ENCODE measurements at places on chromosomes 2 and 18. TPM values are rescaled to one million over a fixed set of nuclear protein-coding genes. Genes with fewer than 3 reads are reported as not detected.

Gene LYPD1
- total RNA-seq: not detected

Gene POTEJ
- 1.8 TPM for total RNA-seq

Gene TUBA3E
- total RNA-seq: 2.8 TPM

Gene MCFD2
- total RNA-seq: 73.5 TPM

Gene SPATA3
- not detected for total RNA-seq

Gene SERPINB12
- not detected for total RNA-seq

Gene AP1S3
- 0.17 TPM for total RNA-seq

Gene KCNE4
- 3.6 TPM for total RNA-seq

Gene PRR30
- not detected for total RNA-seq

Gene KRTCAP3
- 1.3 TPM for total RNA-seq

Gene PAX8
- 0.68 TPM for total RNA-seq

Gene ADGRF3
- total RNA-seq: not detected

Gene TMEM17
- 2.9 TPM for total RNA-seq

Gene QPCT
- 2.2 TPM for total RNA-seq

Gene NEB
- 35.0 TPM for total RNA-seq

Gene DTNB
- total RNA-seq: 6.3 TPM

Gene RND3
- 9.1 TPM for total RNA-seq

Gene FASTKD1
- 46.4 TPM for total RNA-seq

Gene VWC2L
- total RNA-seq: not detected

Gene MREG
- total RNA-seq: 0.82 TPM

Gene TSHZ1
- 21.5 TPM for total RNA-seq

Gene SCYGR4
- total RNA-seq: not detected

Gene SERPINB4
- not detected for total RNA-seq

Gene ABCG5
- total RNA-seq: not detected

Gene SLC14A1
- 8.1 TPM for total RNA-seq

Gene PARD6G
- 4.1 TPM for total RNA-seq

Gene TEX44
- not detected for total RNA-seq

Gene ANO7
- 1.0 TPM for total RNA-seq

Gene ACKR3
- 27.4 TPM for total RNA-seq

Gene PSTPIP2
- total RNA-seq: 2.7 TPM

Gene ITGB6
- total RNA-seq: 1.3 TPM

Gene TTC31
- 11.8 TPM for total RNA-seq

Gene EPB41L3
- total RNA-seq: 20.8 TPM

Gene FAM168B
- total RNA-seq: 91.5 TPM

Gene COBLL1
- 8.8 TPM for total RNA-seq

Gene TUBB8B
- total RNA-seq: not detected

Gene PRKAG3
- total RNA-seq: 0.14 TPM

Gene SLC30A3
- total RNA-seq: 17.3 TPM

Gene RPRD1A
- 51.0 TPM for total RNA-seq

Gene EPAS1
- total RNA-seq: 340 TPM

Gene ASB18
- total RNA-seq: 2.5 TPM

Gene FSIP2
- 0.33 TPM for total RNA-seq

Gene TMEM198
- 1.8 TPM for total RNA-seq

Gene MDH1B
- 1.1 TPM for total RNA-seq

Gene CABYR
- total RNA-seq: 0.31 TPM
